Muscle of back (tissue), 13 donors: ENCODE measurements at places on chromosomes 12 and 14. TPM values are rescaled to one million over a fixed set of nuclear protein-coding genes. Genes with fewer than 3 reads are reported as not detected.
A peak's percentile ranks its signal among the peaks of the same experiment; 100 is the strongest.

C12orf50 gene
- polyA plus RNA-seq: 0.16 TPM

GRCh38 chr12:115866909-115867525, 410.5 kb downstream of the MED13L start:
- DNase-seq: no peak

DNA sequence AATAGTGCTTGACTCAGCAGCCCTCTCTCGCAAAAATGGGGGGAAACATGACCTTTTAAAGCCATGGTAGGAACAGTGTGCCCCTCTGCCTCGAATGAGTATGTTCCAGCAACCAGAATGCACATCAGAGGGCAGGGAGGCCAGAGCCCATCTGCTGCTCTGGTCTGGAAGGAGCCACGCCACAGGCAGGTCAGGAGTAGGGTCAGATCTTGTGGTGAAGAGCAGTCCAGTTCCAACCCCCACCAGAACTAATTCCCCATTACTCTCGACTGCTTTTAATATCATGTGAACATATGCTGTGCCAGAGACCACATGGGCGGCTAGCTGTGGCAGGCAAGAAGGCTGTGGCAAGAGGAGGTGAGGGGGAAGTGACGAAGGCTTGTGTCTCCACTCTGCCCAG, 34.6 kb upstream of the TMX1 start:
- no peak for DNase-seq

DNA sequence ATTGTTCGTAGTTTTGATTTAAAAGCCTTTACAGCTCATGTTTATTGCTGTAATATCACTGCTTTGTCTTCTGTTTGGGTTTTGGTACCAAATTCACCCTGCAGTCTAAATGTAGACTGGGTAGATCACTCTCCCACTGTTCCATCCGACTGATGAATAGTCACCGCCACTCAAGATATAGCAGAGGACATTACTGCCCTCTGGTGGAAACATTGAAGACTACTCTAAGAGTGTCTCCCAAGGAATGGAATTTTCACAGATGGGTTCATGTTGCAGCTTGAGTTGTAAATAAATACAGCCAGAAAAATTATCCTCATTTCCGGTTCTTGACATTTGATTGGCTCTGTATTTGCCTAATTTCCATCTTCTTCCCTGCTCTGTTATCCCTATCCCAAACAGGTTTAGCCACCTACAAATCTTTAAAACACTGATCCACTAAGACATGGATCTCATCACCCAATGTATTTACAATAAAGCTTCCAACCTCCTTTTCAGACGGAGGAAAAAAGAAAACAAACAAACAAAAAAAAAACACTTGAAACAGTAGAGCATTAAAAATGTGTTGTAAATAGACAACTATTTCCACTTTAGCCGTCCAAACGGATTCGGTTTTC, 198.3 kb upstream of the CPNE8 start:
- peak; percentile 64 for DNase-seq

DNA sequence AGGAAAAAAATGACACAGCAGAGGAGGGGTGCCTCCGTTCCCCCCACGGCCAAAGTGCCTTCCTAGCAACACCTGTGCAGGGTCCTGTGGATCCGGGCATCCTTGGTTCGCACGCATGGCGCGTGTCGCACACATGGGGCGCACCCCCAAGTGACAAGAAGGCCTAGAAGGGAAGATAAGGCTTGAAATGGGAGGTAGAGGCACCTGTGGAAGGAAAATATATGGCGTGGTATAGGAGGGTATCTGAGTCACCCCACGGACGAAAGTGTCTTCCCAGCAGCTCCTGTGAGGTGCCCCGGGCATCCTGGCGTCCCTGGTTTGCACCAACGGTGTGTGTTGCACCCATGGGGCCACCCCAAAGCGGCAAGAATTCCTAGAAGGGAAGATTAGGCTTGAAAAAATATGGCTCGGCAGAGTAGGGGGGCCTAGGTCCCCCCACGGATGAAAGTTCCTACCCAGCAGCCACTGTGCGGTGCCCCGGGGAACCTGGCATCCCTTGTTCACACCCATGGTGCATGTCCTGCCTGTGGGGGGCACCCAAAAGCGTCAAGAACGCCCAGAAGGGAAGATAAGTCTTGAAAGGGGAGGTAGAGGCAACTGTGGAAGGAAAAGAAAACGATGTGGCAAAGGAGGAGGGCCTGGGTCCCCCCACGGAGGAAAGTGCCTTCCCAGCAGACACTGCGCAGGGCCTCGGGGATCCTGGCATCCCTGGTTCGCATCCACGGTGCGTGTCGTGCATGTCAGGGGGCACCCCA, 280.0 kb downstream of the ALG10 start:
- no peak for DNase-seq

- peak; percentile 68 for DNase-seq
Measured at GRCh38 chr12:65728848-65729793, 95.2 kb upstream of the HMGA2 start.

DNA sequence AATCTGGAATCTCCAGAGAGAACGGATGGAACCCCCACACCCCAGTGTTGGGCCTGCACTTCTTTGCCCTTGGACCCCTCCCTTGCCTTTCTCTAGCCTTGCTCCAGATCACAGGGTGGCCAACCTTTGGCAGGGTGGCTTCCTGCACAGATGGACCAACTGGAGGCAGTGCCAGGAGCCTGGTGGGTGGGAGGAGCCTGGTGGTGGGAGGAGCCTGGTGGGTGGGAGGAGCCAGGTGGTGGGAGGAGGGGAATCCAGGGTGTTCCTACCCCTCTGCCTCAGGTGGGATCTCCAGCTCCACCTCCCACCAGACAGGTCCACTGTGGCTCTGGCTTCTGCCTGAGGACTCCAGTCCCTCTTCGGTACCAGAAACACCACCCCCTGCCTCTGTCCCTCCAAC, 15.0 kb upstream of the ORAI1 start:
- DNase-seq: no peak

DNA sequence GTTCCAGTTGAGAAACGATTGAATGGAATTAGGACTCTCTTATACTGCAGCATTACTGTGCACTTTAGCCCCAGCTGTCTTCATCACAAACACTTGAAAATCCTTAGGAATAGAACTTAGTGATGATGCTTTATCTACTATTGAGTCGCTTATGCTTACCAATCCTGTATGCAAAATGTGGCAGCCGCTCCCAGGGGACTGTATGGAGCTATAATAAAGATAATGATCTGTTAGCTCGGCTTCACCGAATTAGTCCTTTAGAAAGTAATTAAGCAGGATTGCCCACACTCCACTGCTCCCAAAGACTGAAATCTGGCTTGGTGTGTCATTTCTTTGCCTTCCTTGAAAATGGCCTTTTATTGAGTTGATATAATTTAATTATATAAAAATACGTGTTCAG, 10.6 kb downstream of the EML1 start:
- no peak for DNase-seq
